ENCODE measurements at places on chromosomes 12 and 14.

GRCh38 chr14:93733231-93733630 is 55.1 kb downstream of the PRIMA1 start:
- DNase-seq, result no peak

- DNase-seq, result no peak
These were observed 241.4 kb downstream of the NUAK1 start for GRCh38 chr12:105897311-105897725.

DNA sequence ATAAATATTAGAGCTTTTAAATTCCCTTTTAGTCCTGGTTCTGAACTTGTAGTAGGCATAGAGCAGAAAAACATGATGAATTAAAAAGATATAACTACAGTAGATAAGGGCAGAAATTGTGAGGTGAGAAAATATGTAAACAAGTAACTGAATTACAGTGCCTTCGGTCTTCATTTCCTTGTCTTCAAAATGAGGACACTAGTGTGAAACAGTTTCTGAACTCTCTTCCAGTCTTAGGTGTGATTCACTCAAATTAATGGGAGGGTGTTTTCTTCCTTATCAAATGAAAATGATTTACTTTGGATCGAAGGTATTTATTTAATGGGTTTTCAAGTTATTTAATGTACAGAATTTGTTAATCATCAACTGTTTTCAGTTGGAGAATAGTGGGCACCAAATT is 1.5 kb downstream of the FGD4 start:
- no peak for DNase-seq

- no peak for DNase-seq
These were observed 135.1 kb downstream of the TMEM30B start for GRCh38 chr14:61145903-61146481.

GRCh38 chr12:101670007-101670671 is 27.3 kb upstream of the CHPT1 start:
- peak; percentile 22 for DNase-seq

- no peak for DNase-seq
These were observed 7.7 kb upstream of the IFNG-AS1 start for GRCh38 chr12:67981287-67982162.

DNA sequence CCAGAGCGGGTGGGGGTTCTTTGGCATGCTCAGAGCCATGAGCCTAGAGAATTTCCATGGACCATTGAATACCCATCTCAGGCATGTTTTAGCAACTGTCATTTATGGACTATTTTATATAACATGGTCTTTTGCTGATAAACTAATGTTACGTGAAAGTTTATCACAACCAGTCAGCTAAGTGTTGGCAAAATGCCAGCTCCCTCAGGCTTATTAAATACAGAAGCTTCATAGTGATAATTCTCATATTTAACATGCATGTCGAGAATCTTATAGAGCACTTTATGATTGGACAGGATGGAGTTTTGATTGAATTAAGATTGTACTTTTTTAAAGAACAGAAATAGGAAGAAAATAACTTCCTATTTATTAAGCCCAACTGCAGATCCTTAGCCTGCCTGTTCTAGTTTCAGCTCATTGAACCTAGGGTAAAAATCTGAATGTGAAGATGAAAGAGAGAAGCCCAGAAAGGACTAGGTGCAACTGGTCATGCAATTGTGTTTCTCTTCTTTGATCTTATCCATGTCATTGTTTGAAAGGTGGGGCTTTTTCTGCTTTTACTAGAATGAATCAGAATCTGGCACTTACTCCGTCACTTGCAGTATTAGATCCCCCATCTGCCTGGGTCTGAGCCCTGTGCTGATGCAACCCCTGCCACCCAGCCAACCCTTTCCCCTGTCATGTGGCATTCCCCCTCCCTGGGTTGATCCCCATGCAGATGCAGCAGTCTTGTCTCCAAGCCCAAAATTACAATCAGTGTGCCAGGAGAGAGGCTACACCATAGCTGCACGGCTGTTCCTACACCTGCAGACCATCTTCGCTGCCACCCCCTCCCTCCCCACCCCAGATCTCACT is 134.6 kb upstream of the EVL start:
- DNase-seq, result no peak

- DNase-seq, result no peak
These were observed 73.8 kb upstream of the RFX4 start for GRCh38 chr12:106508966-106509365.

GRCh38 chr12:24083838-24084237 is 134.4 kb upstream of the SOX5 start:
- no peak for DNase-seq

DNA sequence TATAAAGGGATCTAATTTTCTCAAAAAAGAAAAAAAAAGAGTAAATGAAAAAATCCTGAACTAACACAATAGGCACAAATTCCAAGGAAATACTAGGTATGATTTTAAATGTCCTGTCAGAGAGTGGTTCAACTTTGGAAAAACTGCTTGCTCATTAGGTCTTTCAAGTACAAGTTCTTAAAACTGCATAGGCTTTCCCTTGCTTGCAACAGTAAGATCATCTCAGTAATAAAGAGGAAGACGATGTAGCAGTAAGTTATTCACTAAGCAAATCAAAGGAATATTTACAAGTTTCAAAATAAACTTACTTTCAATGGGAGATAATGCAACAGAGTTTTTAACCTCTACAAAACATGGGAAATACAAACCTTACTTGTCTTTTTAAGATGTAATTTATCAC is 21.6 kb downstream of the CORO1C start:
- DNase-seq, result no peak

DNA sequence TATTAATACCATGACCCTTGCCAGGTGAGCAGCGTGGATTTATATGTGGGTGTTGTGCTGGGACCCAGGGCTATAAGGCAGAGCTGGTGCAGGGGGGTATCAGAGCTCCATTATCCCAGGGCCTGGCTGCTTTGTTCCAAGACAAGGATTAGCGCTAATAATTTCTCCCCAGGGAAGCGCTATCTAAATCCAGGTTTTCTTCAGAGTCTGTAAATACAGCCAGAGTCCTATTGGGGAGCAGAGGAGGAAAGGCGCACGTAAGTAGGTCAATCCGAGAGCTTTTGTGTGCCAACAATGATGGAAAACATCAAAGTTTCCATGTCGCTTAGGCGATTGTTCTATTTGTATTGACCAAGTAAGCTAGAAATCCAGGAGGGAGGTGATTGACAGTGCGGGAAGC is 1009.7 kb downstream of the VRK1 start:
- DNase-seq, result no peak

- no peak for DNase-seq
These were observed 97.9 kb downstream of the RFLNA start for GRCh38 chr12:124392667-124393413.

DNA sequence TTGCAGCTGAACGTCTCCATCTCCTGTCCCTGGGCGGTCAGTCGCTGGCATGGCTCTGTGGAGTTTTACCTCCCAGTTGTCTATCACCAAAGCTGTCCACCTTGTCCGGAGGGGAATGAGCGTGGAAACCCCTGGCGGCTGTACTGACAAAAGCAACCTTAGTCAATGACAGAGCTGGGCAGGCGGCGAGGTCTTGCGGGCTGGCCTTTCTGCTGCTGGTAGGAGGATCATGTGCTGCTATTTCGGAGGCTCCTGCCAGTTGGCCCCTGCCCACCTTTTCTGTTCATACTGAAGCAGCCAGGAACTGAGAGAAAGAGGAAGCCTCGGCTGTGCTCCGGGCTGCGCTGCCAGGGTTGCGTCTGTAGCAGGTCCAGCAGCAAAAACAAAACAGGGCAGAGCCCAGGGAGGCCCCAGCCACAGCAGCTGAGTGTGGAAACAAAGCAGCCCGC is 57.7 kb downstream of the HMGA2 start:
- DNase-seq, result no peak

DNA sequence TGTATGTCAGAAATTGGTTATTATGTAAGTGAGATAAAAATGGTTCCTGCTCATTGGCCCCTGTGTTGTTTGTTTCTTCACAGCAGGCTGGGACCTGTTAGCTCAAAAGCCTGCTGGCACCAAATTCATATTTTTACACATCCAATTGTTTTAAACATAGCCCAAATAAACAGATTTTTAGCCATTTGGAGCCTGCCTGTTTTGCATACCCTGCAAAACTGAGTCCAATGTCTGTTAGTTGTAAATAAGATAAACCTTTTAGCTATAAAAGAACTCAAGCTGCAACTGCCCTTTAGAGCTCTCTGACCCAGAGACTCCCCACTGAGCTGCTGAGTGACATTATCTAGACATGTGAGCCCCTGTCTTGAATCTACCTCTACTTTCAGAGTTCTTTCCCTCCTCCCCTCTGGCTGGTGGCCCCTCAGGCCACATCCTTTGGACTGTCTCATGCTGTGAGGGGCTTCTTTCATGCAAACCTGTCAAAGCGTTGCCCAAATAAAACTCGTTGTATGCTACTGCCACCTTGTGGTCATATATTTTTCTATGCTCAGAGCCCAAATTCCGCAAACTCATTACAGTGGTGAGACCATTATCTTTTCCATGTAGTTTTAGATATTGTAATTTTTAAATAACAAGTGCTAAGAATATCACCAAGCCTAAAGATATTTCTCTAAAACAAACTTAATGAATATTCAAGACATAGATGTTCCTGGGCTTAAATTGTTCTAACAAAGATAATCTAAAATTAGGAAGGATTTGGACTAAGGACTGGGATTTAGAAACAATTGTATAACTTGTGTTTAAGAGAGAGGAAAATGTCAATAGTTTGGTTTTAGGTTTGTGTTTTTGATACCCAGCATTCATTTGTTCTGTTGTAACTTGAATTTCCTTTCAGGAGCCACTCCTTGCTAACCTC is 337.9 kb downstream of the AACS start:
- DNase-seq, result peak; percentile 60

- DNase-seq, result no peak
These were observed 65.3 kb upstream of the C14orf180 start for GRCh38 chr14:104514156-104514848.

- no peak for DNase-seq
These were observed 244.0 kb upstream of the SFSWAP start for GRCh38 chr12:131466932-131467331.

GRCh38 chr12:124616394-124617221 is 49.2 kb upstream of the NCOR2 start:
- no peak for DNase-seq

GRCh38 chr12:18747895-18748294 is 10.0 kb downstream of the CAPZA3 start:
- DNase-seq, result no peak

DNA sequence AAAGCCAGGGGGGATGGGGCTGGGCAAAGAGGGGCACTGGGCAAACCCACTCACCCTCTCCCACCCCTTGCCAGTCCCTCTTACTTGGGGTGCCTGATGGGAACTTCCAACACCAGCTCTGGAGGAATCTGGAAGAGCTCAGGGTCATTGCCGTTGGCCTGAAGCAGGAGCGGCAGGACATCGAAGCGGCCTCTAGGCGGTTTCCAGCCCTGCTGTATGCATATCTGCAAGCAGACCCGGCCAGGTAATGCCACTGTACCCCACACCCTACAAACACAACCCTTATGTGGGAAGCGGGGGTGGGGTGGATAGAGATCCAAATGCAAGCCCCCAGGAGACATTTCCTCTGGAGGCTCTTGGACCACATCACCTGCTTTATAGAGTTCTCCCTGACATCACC is 83.6 kb downstream of the NOS1 start:
- no peak for DNase-seq
